NCI-H187 (cell line): ENCODE measurements at places on chromosomes 11 and 22.
A peak's percentile ranks its signal among the peaks of the same experiment; 100 is the strongest.

DNA sequence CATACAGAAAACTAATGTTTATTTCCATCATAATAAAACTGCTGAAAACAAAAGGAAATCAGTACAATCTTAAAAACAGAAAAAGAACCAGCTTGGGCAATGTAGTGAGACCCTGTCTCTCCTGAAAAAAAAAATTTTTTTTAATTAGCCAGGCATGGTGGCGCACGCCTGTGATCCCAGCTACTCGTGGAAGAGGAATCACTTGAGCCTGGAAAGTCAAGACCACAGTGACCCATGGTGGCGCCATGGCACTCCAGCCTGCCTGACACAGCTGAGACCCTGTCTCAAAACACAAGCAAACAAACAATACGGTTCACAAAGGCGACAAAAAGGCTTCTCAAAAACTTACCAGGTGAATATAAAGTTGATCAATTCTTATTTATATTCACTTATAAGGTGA, 289.7 kb downstream of the BRD1 start:
- DNase-seq: no peak

GRCh38 chr11:93348930-93349329, 18.4 kb downstream of the DEUP1 start:
- DNase-seq: no peak

- no peak for DNase-seq
Measured at GRCh38 chr11:119512369-119512768, 89.4 kb upstream of the THY1 start.

- DNase-seq: peak; percentile 19
Measured at GRCh38 chr11:119905162-119905561, 176.2 kb upstream of the NECTIN1 start.

GRCh38 chr11:83255366-83255765, 30.8 kb downstream of the CCDC90B start:
- no peak for DNase-seq

DNA sequence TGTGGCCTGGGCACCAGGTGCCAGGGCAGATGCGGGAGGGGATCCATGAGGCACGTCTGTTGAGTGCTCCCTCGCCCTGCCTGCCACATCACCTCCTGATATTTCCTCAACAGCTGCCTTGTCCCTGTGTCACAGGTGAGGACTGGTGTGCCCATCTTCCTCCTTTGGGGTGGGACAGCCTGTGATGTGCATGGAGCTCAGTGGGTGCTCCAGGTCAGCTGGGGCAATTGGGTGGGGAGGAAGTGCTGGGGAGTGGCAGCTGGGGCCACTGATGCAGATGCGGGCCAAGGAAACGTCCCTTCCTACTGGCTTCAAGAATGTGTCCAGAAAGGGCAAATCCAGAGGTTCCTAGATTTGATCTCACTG, 83.6 kb downstream of the MORC2 start:
- DNase-seq: no peak

DNA sequence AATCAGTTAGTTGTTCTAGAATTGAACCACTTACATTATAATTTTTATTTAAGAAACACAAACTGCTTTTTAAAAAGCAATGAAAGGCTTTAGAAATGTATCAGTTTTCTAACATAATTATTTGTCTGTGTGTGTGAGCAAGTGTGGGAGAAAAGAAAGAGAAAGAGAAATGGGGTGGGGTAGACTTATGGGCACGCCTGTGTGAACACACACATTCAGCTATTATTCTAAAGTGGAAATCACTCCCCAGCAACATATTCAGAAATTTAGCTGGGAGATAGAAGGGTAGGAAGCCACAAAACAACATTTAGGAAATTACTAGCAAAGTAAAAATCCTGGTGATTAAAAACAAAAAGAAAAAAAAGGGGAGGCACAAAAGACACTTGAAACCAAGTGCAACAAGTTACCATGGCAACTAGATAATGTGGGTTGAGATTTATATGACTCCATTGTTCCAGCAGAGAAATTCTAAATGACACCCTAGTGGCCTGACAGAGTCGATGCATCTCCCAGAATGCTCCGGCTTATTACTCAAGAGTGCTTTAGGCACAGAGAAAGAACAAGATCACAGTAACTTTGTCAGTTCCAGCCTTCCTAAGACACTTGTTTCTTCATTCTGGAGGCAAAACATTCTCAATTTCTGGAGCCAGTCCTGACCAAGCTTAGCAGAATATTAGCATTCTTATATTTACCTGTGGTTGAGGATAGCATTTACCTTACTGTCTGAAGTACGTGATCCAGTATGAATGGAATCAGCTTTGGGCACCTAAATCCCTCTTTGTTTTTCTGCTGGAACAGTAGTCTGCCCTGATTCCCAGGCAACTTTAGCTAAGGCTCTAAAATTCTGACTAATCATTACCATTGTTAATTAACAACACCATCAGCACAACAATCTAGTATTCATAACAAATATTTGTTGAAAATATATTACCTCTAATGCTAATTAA, 444.4 kb downstream of the DLG2 start:
- no peak for DNase-seq

- no peak for DNase-seq
Measured at GRCh38 chr11:124656774-124657630, 16.5 kb downstream of the SIAE start.

DNA sequence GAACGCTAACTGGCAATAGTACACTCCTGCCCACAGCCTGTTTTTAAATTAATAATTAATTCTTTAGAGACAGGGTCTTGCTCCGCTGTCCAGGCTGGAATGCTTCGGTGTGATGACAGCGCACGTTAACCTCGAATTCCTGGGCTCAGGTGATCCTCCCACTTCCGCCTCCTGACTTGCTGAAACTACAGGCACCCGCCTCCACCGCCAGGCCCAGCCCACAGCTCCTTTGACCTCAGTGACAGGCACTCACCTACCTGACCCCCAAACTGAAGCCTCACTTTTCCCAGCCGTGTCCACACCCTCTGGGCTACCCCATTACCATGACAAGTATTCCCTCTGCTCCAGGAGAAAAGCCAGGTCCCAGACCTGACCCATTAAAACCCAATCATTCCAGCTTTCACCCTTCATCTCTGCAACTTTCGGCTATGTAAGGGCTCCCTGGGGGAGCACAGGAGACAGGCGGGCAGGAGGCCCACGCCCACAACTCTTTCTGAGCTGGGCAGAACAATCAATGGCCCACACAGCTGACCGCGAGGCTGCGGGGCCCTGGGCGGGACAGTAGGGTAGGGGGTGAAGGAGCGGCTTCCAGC, 730 bp downstream of the LMNTD2 start:
- DNase-seq: no peak

- DNase-seq: no peak
Measured at GRCh38 chr11:26731084-26731456, 9.2 kb upstream of the SLC5A12 start.

- DNase-seq: no peak
Measured at GRCh38 chr11:58047818-58048217, 17.1 kb downstream of the OR6Q1 start.

GRCh38 chr11:129967996-129968395, 34.6 kb downstream of the PRDM10 start:
- DNase-seq: no peak

DNA sequence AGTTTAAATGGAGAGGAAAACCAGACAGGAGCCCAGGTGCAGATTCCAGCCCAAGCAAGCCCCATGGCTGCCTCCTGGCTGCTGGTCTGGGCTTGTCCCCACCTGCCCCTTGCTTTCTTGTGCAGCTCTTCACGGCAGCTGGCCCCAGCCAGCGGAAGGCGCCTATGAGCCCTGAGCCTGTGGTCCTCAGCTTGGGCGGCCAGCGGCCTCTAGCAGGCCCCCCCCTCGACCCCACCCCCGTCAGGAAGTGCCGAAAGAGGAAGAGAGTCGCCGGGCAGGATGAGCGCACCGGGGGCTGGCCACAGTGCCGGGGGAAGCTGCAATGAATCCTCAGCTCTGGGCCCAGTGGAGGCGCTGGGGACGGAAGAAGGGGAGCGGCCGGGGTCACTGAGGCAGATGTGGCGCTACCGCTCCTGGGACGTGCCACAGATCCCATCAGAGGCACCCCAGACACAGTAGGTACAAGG, 2.1 kb upstream of the DGKZ start:
- DNase-seq: peak; percentile 70

GRCh38 chr22:40044870-40045834, 50.4 kb downstream of the FAM83F start:
- DNase-seq: no peak

- no peak for DNase-seq
Measured at GRCh38 chr22:24758164-24758799, 16.2 kb downstream of the PIWIL3 start.

GRCh38 chr11:131886201-131886600, 515.8 kb downstream of the NTM start:
- DNase-seq: no peak

- DNase-seq: no peak
Measured at GRCh38 chr11:87812571-87813365, 362.5 kb downstream of the RAB38 start.

- no peak for DNase-seq
Measured at GRCh38 chr11:3107608-3108182, 50.5 kb upstream of the CARS1 start.

DNA sequence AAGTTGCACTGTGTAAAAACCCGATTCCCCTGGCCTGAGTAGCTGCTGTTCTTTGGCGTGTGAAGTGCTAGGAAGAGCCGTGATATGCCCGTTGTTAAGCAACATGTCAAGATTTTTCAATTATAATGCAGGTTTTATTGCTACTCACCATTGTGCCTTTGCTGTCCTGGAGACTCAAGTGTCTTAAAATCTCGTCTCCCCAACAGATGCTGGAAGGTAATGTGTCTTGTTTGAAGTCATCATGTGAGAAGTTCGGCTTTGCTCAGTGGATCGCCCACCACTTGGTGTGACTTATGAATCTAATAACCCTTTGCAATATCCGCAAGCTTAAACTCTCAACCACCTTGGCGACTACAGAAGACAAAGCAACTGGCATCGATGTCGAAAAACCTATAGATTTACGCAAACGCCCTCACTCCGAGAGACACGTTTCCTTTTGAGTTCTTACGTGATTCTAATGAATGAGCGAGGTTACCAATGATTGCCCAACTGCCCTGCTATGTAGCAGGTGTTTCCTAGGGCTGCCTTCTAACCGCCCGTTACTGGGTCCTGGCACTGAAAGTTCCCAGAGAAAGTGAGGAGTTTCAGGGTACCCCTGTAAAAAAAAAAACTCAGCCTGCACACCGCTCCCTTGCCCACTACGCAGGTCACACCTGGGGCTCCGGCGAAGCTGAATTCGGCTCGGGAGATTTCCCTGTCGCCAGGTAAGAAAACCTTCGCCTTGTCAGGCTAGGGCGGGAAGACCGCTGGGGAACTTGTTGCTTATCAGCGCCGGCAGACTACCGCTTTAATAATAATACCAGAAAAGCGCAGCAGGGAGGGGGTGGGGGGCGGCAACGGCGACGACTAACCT, 21.2 kb upstream of the BDNF start:
- no peak for DNase-seq

DNA sequence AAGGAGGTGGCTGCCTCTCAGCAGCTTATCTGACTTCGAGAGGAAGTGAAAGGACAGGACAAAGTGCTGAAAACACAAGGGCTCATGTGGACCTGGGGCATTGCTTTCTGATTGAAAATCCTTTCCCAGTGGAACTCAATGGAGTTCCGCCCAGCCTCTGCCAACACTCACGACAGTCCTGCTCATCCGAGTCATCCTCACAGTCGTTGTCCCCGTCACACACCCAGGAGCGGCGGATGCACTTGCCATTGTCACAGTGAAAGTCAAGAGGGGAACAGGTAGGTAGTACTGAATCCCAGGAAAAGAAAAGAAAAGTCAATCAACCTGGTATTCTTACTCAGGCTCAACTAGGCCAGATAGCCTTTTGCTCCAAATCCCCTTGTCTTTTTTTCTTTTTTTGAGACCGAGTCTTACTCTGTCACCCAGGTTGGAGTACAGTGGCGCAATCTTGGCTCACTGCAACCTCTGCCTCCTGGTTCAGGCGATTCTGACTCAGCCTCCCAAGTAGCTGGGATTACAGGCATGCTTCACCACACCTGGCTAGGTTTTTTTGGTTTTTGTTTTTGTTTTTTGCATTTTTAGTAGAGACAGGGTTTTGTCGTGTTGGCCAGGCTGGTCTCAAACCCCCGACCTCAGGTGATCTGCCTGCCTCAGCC, 18.1 kb downstream of the LRP4 start:
- no peak for DNase-seq

DNA sequence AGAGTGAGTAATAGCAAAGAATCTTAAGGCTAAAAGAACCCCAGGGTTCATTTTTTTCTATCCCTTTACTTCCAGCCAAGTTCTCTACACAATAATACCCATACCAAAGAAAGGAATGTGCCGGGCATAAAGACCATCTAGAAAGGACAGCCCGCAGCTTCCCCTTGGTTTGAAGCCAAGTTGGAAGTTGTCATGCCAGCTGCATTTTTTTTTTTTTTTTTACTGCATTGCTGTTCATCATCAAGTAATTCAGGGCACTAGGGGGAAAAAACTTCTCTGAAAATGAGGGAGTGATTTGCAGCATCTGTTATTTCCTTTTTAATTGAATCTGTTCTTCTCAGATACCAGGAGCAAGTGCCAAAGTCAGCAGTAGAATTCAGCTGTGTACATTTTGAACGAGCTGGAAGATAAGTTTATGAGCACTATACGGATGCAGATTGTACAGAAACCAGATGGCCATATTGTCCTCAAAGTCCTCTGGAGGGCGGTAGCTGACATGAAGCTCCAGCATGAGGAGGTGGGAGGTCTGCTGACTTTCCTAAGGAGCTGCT, 56.4 kb downstream of the UBASH3B start:
- DNase-seq: no peak

- no peak for DNase-seq
Measured at GRCh38 chr11:2849994-2850770, 35.4 kb downstream of the CDKN1C start.

- no peak for DNase-seq
Measured at GRCh38 chr11:10429526-10429925, 25.5 kb upstream of the AMPD3 start.

GRCh38 chr11:84247926-84248325, 961.8 kb upstream of the CCDC90B start:
- no peak for DNase-seq

- no peak for DNase-seq
Measured at GRCh38 chr11:33899400-33900037, 7.6 kb upstream of the LMO2 start.

GRCh38 chr22:21451545-21452520, 15.4 kb upstream of the TMEM191C start:
- no peak for DNase-seq

DNA sequence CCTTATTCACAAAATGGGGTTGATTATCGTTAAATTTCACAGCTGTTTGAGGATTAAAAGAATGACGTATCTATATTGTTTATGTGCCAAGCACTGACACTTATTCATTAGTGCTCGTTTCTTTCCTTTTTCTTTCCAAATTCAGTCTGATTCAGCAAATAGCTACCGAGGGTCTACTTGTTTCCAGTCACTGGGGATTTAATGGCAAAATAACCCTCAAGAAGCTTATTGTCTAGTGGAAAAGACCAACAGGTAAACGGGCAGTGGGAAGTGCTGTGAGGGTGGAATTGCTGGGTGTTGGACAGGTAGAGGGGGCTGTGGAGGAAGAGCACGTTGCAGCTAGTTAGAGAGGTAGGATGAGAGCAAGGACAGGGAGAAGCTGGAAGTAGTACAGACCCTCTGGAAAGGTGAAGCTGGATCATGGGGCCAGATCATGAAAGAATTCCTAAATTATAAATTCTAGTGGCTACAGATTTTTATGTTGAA, 48.3 kb upstream of the BIRC3 start:
- DNase-seq: no peak

- no peak for DNase-seq
Measured at GRCh38 chr11:130219148-130219547, 59.6 kb downstream of the ST14 start.

GRCh38 chr11:57777969-57778317, 16.3 kb downstream of the CTNND1 start:
- DNase-seq: no peak
